Retina (tissue), 1 donor: ENCODE measurements at places on chromosomes 3 and 15.
A peak's percentile ranks its signal among the peaks of the same experiment; 100 is the strongest.

DNA sequence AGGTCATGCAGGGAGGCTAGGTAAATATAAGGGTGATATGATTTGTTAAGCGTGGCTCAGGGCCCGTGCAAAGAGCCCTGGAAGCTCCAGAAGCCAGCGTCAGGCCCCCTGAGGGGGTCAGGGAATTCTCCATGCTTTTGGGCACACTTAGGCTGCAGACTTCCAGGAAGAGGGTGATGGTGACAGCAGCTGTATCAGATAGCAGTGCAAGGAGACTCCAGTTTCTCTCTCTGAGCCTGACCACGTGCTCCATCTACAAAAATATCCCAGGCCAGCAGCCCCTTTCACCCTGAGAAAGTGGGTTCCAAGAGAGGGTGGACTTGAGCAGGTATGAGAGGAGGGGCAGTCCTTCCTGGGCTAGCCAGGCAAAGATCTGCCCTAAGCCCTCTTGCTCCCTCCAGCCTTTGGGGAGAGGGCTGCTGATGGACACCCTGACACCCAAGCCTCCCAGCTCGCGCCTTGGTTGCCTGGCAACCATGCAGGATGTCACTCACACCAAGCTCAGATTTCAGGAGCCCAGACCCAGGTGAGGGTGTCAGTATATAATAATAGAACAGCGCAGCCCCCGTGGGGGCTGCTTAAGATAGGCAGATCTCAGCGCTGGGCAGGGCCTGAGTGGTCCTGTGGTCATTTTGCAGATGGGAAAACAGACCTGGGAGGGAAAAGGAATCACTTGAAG is 35.8 kb downstream of the ATP2B2 start:
- DNase-seq, result peak; percentile 34

DNA sequence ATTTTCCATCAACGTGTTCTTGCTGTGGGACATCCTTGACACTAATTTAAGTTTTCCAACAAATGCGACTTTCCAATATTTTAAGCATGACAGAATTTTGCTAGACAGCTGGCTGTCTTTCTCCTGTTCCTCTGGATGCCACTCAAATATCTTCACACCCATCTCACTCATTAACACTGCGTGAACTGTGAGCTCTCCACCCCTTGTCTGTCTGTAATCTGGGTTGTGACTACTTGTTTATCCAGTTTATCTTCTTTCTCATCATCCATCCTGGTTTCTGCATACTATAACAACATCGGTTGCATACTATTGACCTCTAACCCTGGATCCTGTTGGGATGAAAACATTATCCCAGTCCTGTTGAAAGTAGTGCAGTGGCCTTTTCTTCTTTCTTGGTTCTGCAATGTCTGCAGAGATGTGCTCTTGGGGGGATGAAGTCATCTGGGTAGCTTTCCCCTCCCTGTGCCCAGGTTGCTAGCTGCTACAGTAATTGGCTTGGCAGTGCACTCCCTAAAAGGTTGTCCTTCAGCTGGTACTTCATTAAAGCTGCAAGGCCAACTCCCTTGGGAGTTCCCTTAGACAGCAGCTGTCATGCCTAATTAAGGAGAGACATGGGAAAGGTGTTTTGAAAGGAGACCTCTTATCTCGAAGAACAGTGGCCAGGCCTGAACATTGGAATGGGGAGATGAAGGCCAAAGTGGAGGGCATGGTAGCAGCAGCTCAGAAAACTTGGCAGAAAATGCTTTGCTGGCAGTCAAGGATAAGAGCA is 24.7 kb downstream of the KAT2B start:
- peak; percentile 67 for DNase-seq

GRCh38 chr3:172698631-172699030 is 12.2 kb downstream of the NCEH1 start:
- no peak for DNase-seq

- DNase-seq, result no peak
Measured at GRCh38 chr3:56369914-56370313, 98.4 kb downstream of the ERC2 start.

- DNase-seq, result no peak
Measured at GRCh38 chr3:37642670-37643598, 218.7 kb upstream of the CTDSPL start.

DNA sequence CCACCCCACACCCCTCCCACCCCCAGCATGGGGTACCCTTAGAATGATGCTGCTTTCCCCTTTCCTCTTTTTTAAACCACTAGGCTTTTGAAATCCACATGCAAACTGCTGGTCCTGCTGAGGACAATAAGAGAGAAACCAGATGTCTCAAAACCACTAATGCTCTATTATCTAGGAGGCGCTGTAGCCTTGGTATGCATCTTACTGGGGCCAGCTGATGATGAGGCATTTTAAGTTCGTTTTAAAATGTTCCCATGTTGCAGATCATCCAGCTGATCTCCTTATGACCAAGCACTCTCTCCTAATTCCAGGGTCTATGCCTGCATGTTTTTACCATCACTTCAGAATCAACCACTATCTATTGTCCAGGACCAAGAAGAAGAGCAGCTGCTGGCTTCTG is 1.3 kb downstream of the NME9 start:
- DNase-seq, result peak; percentile 24

- DNase-seq, result no peak
Measured at GRCh38 chr15:67524235-67524634, 3.3 kb downstream of the C15orf61 start.

DNA sequence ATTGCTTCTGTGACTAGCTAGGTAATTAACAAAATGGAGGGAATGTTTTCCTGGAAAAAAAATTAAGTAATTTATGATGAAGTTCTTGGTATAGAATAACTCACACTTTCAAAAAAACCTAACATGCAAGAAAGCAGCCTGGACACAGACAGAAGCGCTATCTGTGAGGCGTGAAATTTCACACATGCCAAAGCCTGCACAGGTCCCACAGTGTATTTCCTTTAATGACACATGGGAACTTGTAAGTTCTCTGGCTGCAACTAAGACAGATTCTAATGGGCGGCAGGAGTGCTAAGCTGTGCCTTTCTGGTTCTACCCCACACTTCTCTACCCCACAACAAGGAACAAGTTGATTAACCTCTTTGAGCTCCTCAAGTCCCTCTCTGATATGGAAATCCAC is 84.9 kb upstream of the NEO1 start:
- no peak for DNase-seq

DNA sequence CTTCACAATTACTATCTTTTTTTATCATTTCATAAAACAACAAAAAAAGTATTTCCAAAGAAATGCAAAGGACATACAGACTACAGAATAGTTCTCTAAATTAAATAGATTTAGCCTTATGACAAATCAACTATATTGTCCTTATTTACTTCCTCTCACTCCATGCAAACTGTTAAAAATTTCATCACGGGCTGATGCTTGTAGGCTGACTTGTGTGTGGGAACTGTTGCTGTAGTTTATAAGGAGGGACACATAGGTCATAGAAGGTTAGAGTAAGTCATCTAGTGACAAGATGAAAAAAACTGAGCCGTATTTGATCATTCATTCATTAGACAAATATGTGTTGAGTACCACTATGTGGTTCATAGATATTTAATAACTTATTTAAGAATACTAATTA is 232.5 kb upstream of the TBL1XR1 start:
- DNase-seq, result no peak

DNA sequence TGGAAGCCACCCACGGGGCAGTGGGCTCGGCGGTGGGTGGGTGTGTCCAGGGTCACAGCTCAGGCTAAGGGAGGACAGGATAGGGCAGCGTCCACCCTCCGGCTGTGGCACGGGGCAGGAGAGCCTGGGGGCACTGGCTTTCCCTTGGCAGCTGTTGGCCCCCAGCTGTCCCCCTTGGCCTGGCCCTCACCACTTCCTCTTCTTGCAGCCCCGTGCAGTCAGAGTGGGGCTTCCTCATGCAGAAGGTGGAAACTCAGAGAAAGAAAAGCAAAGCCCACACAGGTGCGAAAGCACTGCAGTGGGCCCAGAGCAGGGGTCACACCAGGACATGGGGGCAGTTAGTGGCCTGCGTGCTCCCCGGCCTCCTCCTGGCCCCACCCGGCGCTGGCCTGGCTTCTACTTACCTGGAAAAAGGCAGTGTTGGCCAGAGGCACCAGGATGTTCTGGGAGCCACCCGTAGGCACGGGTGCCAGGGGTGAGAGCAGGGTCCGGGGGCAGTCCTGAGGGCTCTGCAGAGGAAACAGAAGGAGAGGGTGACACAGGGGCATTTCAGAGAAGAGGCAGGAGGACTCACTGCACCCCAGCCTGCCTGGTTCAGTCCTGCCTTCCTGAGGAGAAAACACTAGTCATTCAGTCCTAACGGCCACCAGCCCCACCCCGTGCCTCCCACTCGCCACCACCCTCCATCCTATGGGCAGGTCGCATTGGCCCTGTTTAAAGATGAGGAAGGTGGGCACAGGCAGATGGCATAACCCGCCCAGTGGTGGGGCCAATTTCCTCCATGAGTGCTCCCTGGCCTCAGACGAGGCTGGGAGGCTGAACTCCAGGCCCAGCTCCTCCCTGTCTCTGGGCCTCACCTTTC is 28.3 kb downstream of the PLXND1 start:
- DNase-seq, result no peak

DNA sequence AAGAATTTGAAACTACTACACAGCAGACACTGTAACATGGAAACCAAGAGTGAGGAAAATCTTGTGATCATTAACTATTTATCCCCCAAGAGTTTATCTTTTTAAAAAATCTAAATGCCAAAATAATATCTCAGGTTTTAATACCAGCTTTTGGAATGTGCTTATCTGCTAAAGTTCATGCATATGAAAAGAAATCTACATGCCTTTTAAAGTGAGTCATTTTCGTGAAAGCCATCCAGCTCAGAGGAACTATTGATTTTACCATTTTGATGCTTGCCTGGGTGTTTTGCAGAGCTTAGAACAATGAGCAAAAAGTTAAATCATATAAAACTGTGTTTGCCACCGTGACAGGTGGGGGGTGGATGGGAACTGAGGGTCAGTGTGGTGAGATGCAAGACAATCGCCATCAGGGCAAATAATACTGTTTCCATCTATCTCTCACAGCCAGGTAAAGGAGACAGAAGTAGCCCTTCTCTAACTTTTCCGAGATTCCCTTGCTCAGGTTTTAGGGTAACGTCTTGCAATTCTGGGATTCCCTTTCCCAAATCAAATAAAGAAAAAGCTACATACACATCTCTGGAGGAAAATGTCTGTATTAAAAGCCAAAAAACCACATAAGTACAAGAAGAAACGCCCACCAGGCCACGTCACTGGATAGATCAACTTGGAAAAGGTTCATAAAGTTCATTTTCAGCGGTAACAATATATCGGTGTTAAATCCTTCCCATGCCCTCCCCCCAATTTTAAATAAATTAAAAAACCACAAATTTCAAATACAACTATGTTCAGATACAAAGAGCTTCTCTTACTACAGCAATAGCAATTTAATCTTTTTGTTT is 2.0 kb downstream of the TMEM158 start:
- peak; percentile 7 for DNase-seq

DNA sequence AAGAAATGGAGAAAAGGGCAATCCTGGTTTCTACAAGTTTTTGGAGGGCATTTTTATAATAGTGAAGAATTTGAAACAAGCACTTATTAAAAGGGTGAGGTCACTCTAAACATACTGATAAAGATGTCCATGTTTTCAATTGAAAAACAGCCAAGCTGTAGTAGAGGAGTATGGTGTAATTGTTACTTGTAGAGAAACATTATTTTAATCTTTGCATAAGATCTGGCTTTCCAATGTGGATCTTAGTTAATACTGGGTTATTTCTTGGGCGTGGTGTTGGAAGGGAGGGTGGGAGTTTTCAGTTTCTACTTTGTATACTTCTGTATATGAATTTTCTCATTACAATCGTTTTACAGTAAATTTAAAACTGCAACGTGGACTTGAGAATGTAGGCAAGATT is 22.8 kb downstream of the MORF4L1 start:
- no peak for DNase-seq

DNA sequence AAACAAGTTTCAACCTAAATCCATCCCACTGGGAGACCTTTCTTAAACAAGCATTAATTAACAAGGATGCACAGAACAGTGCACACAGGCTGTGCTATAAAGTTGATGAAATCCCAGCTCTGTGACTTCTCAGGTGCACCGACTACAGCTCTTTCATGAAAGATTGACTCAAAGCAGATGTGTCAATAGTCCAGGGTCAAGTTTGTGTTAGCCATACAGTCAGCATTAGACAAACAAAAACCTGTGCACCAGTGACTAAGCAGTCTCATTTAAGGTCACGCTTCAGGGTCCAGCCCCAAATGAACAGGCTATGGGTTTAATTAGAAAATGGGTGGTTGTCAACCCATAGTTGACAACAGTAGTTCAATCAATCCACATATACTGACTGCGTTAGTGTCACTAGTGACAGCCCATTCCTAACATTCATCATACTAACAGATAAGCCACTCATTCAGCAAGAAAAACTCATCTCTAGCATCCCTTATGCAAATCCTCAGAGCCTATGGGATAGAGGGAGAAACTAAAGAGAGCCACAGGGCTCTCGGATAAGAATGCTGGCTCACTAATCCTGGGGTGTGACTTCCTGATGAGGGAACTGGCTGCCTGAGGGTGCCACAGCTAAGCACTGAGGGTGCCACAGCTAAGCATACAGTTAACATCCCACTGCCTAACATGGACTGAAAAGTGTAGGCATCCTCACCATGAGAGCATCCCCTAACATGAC is 84.1 kb downstream of the WNT5A start:
- DNase-seq, result no peak

DNA sequence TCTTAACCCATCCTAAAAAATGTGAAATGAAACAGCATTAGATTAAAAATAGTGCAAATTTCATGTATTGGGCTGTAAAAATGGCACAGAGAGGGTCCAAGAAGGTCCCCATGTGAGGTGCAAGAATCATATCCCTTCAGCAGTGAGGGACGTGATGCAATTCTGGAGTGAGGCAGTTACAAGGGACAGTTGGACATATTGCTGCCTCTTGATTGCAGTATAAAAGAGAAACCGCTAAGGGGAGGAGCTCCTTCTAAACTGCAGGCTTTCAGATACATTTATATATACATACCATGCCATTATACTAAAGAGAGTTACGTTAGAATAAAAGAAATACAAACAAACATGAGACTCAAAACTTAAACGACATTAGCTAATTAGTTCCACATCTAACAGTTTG is 304.2 kb upstream of the CTNNB1 start:
- no peak for DNase-seq

GRCh38 chr3:73504239-73504638 is 120.5 kb downstream of the PDZRN3 start:
- DNase-seq, result no peak
